ENCODE measurements at places on chromosomes 7 and 10. TPM values are rescaled to one million over a fixed set of nuclear protein-coding genes. Genes with fewer than 3 reads are reported as not detected.

Gene CNPY1
- total RNA-seq, result not detected

Gene EFCAB10
- total RNA-seq, result 2.0 TPM

Gene FBXL13
- total RNA-seq, result 0.11 TPM

Gene OGDHL
- total RNA-seq, result 1.2 TPM

Gene TEX47
- total RNA-seq, result not detected

Gene TDRD1
- total RNA-seq, result 0.31 TPM

Gene FRAT2
- total RNA-seq, result 9.1 TPM

Gene UCMA
- not detected for total RNA-seq

Gene CDH23
- 1.2 TPM for total RNA-seq

Gene AFAP1L2
- total RNA-seq, result 40.2 TPM

Gene HABP2
- not detected for total RNA-seq

Gene GARIN1A
- not detected for total RNA-seq

Gene TUBAL3
- total RNA-seq, result 1.5 TPM

Gene MALRD1
- 0.08 TPM for total RNA-seq

Gene GPC2
- 1.1 TPM for total RNA-seq

Gene PRF1
- total RNA-seq, result not detected

Gene OR2A42
- total RNA-seq, result not detected

Gene IFIT3
- total RNA-seq, result 2.7 TPM

Gene EPO
- total RNA-seq, result not detected

Gene MCM10
- total RNA-seq, result 14.6 TPM

Gene ITGA8
- total RNA-seq, result 0.04 TPM

Gene SEM1
- 39.4 TPM for total RNA-seq

Gene TRPV6
- total RNA-seq, result 0.08 TPM

Gene MAGI2
- total RNA-seq, result 0.23 TPM

Gene GPR22
- not detected for total RNA-seq

Gene CHST3
- total RNA-seq, result 17.1 TPM

Gene CH25H
- not detected for total RNA-seq

Gene PWWP2B
- total RNA-seq, result 16.9 TPM

Gene SPDYE1
- not detected for total RNA-seq

Gene ARHGEF5
- total RNA-seq, result 35.5 TPM

Gene RARRES2
- not detected for total RNA-seq

Gene IL15RA
- 7.6 TPM for total RNA-seq

Gene POLR2J2
- total RNA-seq, result 2.3 TPM

Gene AKR1E2
- 2.3 TPM for total RNA-seq

Gene CPN1
- not detected for total RNA-seq

Gene CALCR
- total RNA-seq, result not detected

Gene FBXO24
- total RNA-seq, result 0.70 TPM

Gene ADRA2A
- not detected for total RNA-seq

Gene CEP55
- total RNA-seq, result 63.8 TPM

Gene EPHA1
- 37.2 TPM for total RNA-seq

Gene CDHR1
- 3.0 TPM for total RNA-seq

Gene PRDX3
- 253 TPM for total RNA-seq

Gene LRMDA
- 0.39 TPM for total RNA-seq

Gene CALY
- total RNA-seq, result not detected
